Right ventricle myocardium superior (tissue), 1 donor: ENCODE measurements at places on chromosomes 7 and 10. TPM values are rescaled to one million over a fixed set of nuclear protein-coding genes. Genes with fewer than 3 reads are reported as not detected.

The NEUROG3 gene
- not detected for total RNA-seq

The H2BK1 gene
- not detected for total RNA-seq

The ADCY1 gene
- total RNA-seq, result 5.0 TPM

The PRPS1L1 gene
- total RNA-seq, result not detected

The MGMT gene
- total RNA-seq, result 16.6 TPM

The LOXL4 gene
- 0.51 TPM for total RNA-seq

The TUBB8 gene
- total RNA-seq, result not detected

The NANOS1 gene
- 10.0 TPM for total RNA-seq

The GJC3 gene
- 0.19 TPM for total RNA-seq

The TWIST1 gene
- 1.4 TPM for total RNA-seq

The FAM25A gene
- not detected for total RNA-seq

The UNC5B gene
- 12.2 TPM for total RNA-seq

The SLC26A5 gene
- total RNA-seq, result not detected

The CDC14C gene
- total RNA-seq, result not detected

The IKZF1 gene
- 2.4 TPM for total RNA-seq

The HOXA4 gene
- 0.97 TPM for total RNA-seq

The MUC3A gene
- total RNA-seq, result 0.30 TPM

The HMX3 gene
- not detected for total RNA-seq

The CASD1 gene
- 15.1 TPM for total RNA-seq

The ADCK2 gene
- 9.2 TPM for total RNA-seq

The ANKRD2 gene
- 152 TPM for total RNA-seq

The ATOH7 gene
- total RNA-seq, result not detected

The PTPRZ1 gene
- 0.65 TPM for total RNA-seq

The HOXA10 gene
- total RNA-seq, result not detected

The LBX1 gene
- total RNA-seq, result not detected

The TYW1B gene
- 3.1 TPM for total RNA-seq

The UTF1 gene
- total RNA-seq, result not detected

The SFRP4 gene
- total RNA-seq, result 0.59 TPM

The ARL3 gene
- 14.1 TPM for total RNA-seq

The C10orf67 gene
- total RNA-seq, result 0.54 TPM

The GIMAP2 gene
- 4.7 TPM for total RNA-seq

The LRRC18 gene
- total RNA-seq, result not detected

The RSBN1L gene
- 9.3 TPM for total RNA-seq

The LHFPL3 gene
- total RNA-seq, result not detected

The SPOCK2 gene
- 9.6 TPM for total RNA-seq

The MYL10 gene
- not detected for total RNA-seq

The WEE2 gene
- total RNA-seq, result not detected

The COL1A2 gene
- 62.9 TPM for total RNA-seq

The CREM gene
- 55.2 TPM for total RNA-seq

The PTPN20 gene
- total RNA-seq, result 19.3 TPM

The MYL7 gene
- total RNA-seq, result 2,290 TPM

The ANKRD30A gene
- not detected for total RNA-seq

The NKX1-2 gene
- total RNA-seq, result not detected

The CHN2 gene
- 17.7 TPM for total RNA-seq

The ACBD7 gene
- total RNA-seq, result not detected

The SPDYE6 gene
- not detected for total RNA-seq

The PLXDC2 gene
- total RNA-seq, result 12.2 TPM

The ATP6V0E2 gene
- 121 TPM for total RNA-seq

The PRR15 gene
- total RNA-seq, result not detected

The TCERG1L gene
- total RNA-seq, result not detected

The XRCC2 gene
- 0.38 TPM for total RNA-seq

The SAP25 gene
- total RNA-seq, result 0.54 TPM

The CCDC172 gene
- total RNA-seq, result not detected

The FAM131B gene
- total RNA-seq, result 0.59 TPM

The C7orf57 gene
- total RNA-seq, result not detected

The CALHM1 gene
- total RNA-seq, result not detected
